Uterus (tissue), 4 donors: ENCODE measurements at places on chromosomes 5 and 9.
A peak's percentile ranks its signal among the peaks of the same experiment; 100 is the strongest.

- no peak for DNase-seq
- no peaks in the 10 kb centered on the region for H3K36me3 ChIP-seq
- H3K27me3 ChIP-seq, result peaks cover 49% of the 10 kb centered on the region
- H3K27ac ChIP-seq, result no peak overlapping the region
Observed at GRCh38 chr9:122217640-122218039, 11.1 kb downstream of the LHX6 start.

GRCh38 chr5:127097278-127097677, 24.0 kb upstream of the C5orf63 start:
- no peak overlapping the region for H3K4me3 ChIP-seq
- H3K27ac ChIP-seq, result no peak overlapping the region
- no peak for DNase-seq
- H3K36me3 ChIP-seq, result no peaks in the 10 kb centered on the region

GRCh38 chr5:176870110-176870591, 29.0 kb downstream of the HK3 start:
- H3K36me3 ChIP-seq, result no peaks in the 10 kb centered on the region
- DNase-seq, result no peak
- H3K27me3 ChIP-seq, result no peaks in the 10 kb centered on the region

DNA sequence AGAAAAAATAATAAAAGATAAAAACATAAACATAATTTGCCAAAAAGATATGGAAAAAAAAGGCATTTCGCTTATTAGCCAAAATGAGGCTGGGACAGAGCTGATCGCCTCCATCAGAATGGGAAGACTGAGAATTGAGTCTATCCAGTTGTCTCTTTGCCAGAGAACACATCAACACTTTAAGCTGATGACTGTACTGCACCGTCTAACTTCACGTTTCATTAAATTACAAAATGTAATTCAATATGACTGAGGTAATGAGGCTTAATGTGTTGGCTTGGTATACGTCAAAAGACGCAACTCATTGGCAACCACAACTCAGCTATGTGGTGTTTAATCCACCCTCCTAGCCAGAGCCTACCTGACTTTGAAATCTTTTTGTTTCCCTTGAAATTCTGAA, 462.7 kb upstream of the CD180 start:
- no peaks in the 10 kb centered on the region for H3K36me3 ChIP-seq
- DNase-seq, result no peak
- H3K27me3 ChIP-seq, result no peaks in the 10 kb centered on the region
- no peak overlapping the region for H3K4me3 ChIP-seq
- H3K4me1 ChIP-seq, result no peaks in the 10 kb centered on the region

- H3K36me3 ChIP-seq, result no peaks in the 10 kb centered on the region
- no peaks in the 10 kb centered on the region for H3K27me3 ChIP-seq
- no peak for DNase-seq
- no peaks in the 10 kb centered on the region for H3K4me1 ChIP-seq
- no peak overlapping the region for H3K27ac ChIP-seq
Observed at GRCh38 chr9:38435521-38435920, 11.3 kb upstream of the IGFBPL1 start.

DNA sequence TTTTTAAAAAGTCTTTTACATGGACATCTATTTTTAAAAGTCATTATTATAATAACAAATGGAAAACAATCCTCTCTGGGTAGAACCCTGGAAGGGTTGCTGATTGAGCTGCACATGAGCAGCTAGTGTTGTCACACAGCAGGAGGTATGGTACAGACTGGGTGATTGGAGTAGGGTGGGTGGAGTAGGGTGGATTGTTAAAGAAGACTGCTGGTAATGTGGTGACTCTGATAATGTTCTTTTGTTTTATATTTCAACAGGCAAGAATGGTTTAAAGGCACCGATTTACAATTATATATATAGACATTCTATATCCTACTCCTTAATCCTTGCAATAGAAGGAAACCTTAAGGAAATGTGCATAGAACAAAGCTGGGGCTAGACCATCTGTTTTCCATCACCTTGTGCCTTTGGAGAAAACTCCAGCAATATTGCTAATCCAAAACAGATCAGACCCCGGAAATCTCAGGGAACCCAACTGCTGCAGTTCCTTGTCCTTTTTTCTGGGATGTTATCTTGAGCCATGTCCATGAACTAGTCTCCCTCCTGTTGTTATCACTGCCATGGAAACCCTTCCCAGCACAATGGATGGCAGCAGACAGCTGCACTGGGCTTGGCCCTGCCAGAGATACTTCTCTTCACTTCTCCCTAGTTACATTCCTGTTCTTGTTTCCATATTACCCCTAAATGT, 129.7 kb downstream of the YIPF5 start:
- H3K4me3 ChIP-seq, result no peak overlapping the region
- DNase-seq, result no peak
- H3K4me1 ChIP-seq, result no peaks in the 10 kb centered on the region
- no peaks in the 10 kb centered on the region for H3K36me3 ChIP-seq
- H3K27me3 ChIP-seq, result no peaks in the 10 kb centered on the region

GRCh38 chr9:71628247-71628646, 140.1 kb downstream of the CEMIP2 start:
- no peaks in the 10 kb centered on the region for H3K36me3 ChIP-seq
- no peak overlapping the region for H3K27ac ChIP-seq
- H3K4me3 ChIP-seq, result no peak overlapping the region

- no peak overlapping the region for H3K4me3 ChIP-seq
- H3K4me1 ChIP-seq, result no peaks in the 10 kb centered on the region
- H3K36me3 ChIP-seq, result no peaks in the 10 kb centered on the region
Observed at GRCh38 chr5:38400365-38400764, 142.0 kb downstream of the EGFLAM start.

GRCh38 chr9:3916984-3917383, 382.9 kb downstream of the GLIS3 start:
- H3K4me3 ChIP-seq, result no peak overlapping the region
- no peak for DNase-seq
- H3K27me3 ChIP-seq, result no peaks in the 10 kb centered on the region
- H3K4me1 ChIP-seq, result no peaks in the 10 kb centered on the region

- H3K36me3 ChIP-seq, result no peaks in the 10 kb centered on the region
- DNase-seq, result no peak
- H3K27me3 ChIP-seq, result no peaks in the 10 kb centered on the region
- H3K4me3 ChIP-seq, result no peak overlapping the region
- no peaks in the 10 kb centered on the region for H3K4me1 ChIP-seq
- no peak overlapping the region for H3K27ac ChIP-seq
Observed at GRCh38 chr5:142690667-142691066, 4.8 kb upstream of the FGF1 start.

- H3K27ac ChIP-seq, result no peak overlapping the region
- no peaks in the 10 kb centered on the region for H3K27me3 ChIP-seq
- no peaks in the 10 kb centered on the region for H3K36me3 ChIP-seq
- no peak overlapping the region for H3K4me3 ChIP-seq
- H3K4me1 ChIP-seq, result no peaks in the 10 kb centered on the region
Observed at GRCh38 chr9:29439961-29440360, 1866.7 kb upstream of the C9orf72 start.

DNA sequence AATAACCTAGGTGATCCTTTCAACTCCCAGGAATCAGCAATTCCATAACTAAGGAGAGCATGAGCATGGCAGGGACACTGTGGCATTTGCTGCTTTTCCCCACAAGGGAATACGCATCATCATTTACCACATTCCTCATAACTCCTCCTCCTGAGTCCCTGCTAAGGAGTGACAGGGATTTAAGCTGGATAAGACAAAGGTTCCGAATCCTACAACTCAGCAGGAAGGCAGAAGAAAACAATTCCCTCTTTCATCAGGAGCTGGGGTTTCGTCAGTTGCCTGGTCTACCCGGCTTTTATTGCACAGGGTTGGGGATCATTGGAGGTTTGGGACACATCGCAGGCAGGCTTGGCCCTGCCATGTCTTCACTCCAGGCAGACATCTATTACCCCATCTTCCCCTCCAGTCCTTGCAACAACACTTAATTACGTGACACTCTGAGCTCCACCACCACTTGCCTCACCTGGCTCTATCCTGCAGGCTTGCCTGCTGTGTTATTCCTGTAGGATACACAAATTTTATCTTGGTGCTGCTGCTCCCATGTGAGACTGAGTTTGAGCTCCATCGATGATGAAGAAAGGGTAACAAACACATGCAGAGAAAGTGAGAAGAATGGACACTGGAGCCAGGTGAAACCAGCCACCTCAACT, 563.0 kb upstream of the KLF4 start:
- H3K36me3 ChIP-seq, result no peaks in the 10 kb centered on the region
- DNase-seq, result no peak
- H3K27ac ChIP-seq, result peak overlapping the region; percentile 74
- no peaks in the 10 kb centered on the region for H3K27me3 ChIP-seq

- no peak overlapping the region for H3K27ac ChIP-seq
- no peaks in the 10 kb centered on the region for H3K27me3 ChIP-seq
- no peaks in the 10 kb centered on the region for H3K4me1 ChIP-seq
- DNase-seq, result no peak
- no peaks in the 10 kb centered on the region for H3K36me3 ChIP-seq
Observed at GRCh38 chr9:72332351-72332750, 32.7 kb downstream of the ZFAND5 start.

DNA sequence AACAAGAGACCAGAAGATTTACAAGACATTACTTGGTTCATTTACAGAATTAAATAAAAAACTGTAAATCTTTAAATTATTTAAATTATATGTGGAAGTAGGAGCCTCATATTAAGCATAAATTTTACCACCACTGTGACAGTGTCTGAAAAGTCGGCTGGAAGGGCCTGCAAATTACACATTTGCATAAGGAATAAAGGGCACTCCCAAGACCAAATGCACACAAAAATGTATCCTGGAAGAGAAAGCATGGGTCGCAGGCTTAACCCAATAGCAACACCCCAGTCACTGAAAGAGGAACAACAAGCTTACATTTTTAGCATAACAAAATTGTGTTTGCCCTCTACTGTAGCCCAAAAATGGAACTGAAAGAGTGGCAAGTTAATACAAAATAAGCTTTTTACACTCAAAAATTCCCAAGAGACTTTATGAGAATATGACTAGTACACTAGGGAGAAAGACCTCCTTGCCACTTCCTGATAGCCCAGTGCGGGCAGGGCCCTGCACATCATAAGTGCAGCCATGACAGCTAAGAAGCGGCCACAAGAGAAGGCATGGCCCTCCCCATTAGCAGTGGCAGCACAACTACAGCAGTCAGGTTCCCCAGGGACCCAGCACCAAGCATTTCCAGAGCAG, 482.0 kb downstream of the DTWD2 start:
- no peaks in the 10 kb centered on the region for H3K36me3 ChIP-seq
- no peak for DNase-seq
- H3K4me3 ChIP-seq, result no peak overlapping the region
- no peaks in the 10 kb centered on the region for H3K4me1 ChIP-seq
